ENCODE measurements at places on chromosomes 7 and 10. TPM values are rescaled to one million over a fixed set of nuclear protein-coding genes. Genes with fewer than 3 reads are reported as not detected.

DNA sequence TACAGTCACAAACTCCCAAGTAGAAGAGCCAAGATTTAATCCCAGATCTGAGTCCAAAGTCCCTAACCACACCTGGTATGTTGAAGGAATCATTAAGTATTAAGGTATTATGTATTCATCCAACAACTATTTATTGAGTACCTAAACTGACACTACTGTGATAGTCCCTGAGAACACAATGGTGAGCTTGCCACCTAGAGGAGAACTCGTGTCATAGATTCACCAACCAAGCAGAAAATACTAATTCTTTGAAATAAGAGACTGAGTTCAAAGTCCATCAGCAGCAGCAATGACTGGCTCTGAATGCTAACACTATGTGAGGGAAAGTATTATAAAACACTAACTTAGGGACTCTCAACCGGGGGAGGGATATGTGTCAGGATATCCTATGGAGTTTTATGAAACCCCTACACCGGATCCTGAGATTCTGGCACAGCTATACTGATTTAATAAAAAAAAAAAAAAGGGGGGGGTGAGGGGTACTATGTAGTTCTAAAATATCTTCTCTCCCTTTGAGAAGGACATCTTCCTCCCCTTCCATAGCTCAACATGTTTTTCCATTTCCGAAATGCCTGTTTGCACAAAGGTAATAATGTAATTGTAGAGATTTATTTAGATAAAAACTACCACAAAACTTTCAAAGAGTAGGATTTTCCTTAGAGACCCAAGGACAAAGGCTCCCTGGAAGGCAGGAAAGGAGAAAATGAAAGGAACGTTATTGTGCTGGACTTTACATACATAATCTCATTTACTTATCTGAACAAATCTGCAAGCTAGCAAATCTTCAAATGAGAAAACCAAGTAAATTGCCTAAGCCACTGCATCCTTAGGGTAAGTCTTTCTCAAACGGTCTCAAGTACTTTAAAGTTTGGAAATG is 1.6 kb downstream of the NCOA4 start:
- peak overlapping the region; percentile 96 for H3K4me3 ChIP-seq
- no peaks in the 10 kb centered on the region for H3K27me3 ChIP-seq
- H3K4me1 ChIP-seq, result peaks cover 13% of the 10 kb centered on the region
- peak; percentile 74 for DNase-seq

- DNase-seq, result no peak
- H3K27me3 ChIP-seq, result no peaks in the 10 kb centered on the region
- no peak overlapping the region for H3K4me3 ChIP-seq
- no peaks in the 10 kb centered on the region for H3K36me3 ChIP-seq
- H3K27ac ChIP-seq, result no peak overlapping the region
Observed at GRCh38 chr7:44101966-44102845, 1.9 kb upstream of the AEBP1 start.

DNA sequence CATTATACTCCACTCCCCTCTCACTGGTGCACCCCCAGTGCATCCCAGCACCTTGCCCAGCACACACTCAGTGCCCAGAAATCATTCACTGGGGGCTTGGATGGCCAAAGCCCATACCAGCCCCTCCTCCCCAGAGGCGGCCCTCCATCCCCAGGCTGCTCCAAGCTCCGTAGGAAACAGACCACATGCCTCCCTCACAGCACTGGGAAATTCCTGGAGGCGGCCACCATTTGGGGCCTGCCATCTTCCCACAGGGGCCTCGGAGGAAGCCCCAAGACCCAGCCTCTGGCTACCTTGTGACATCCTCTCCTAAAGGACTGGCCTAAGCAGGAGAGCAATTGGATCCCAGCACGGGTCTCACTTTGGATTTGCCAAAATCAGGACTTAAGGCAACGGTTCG is 49.7 kb downstream of the FOXL3 start:
- H3K36me3 ChIP-seq, result no peaks in the 10 kb centered on the region
- H3K27me3 ChIP-seq, result no peaks in the 10 kb centered on the region
- H3K4me1 ChIP-seq, result peaks cover 13% of the 10 kb centered on the region
- no peak for DNase-seq
- no peak overlapping the region for H3K27ac ChIP-seq

GRCh38 chr10:12728494-12728893 is 273.0 kb downstream of the CCDC3 start:
- H3K4me1 ChIP-seq, result no peaks in the 10 kb centered on the region
- DNase-seq, result no peak
- no peak overlapping the region for H3K27ac ChIP-seq

- H3K36me3 ChIP-seq, result no peaks in the 10 kb centered on the region
- peak; percentile 95 for DNase-seq
- no peaks in the 10 kb centered on the region for H3K27me3 ChIP-seq
- H3K4me3 ChIP-seq, result peak overlapping the region; percentile 52
- H3K4me1 ChIP-seq, result peaks cover 27% of the 10 kb centered on the region
- peak overlapping the region; percentile 69 for H3K27ac ChIP-seq
Observed at GRCh38 chr10:54797636-54798321, 3.3 kb downstream of the PCDH15 start.

GRCh38 chr7:157615852-157616251 is 279.0 kb downstream of the DNAJB6 start:
- peaks cover 14% of the 10 kb centered on the region for H3K4me1 ChIP-seq
- H3K27ac ChIP-seq, result no peak overlapping the region
- H3K27me3 ChIP-seq, result no peaks in the 10 kb centered on the region
- H3K4me3 ChIP-seq, result no peak overlapping the region
- no peaks in the 10 kb centered on the region for H3K36me3 ChIP-seq
- DNase-seq, result no peak

GRCh38 chr10:17617031-17617911 is at the start of gene HACD1:
TSS of gene HACD1 (minus strand) at chr10:17617374. CDS start at chr10:17617339, 35 bp downstream.
- no peaks in the 10 kb centered on the region for H3K36me3 ChIP-seq
- H3K4me3 ChIP-seq, result peak within 1 kb of the TSS; percentile 75
- 0 out of 2 replicates have a peak within 1 kb of the TSS, but pooled peaks have one; percentile 7 for H3K27ac ChIP-seq
- no peaks in the 10 kb centered on the region for H3K4me1 ChIP-seq
- H3K27me3 ChIP-seq, result no peaks in the 10 kb centered on the region
- peak; percentile 54 for DNase-seq

- no peak overlapping the region for H3K4me3 ChIP-seq
- DNase-seq, result no peak
- no peaks in the 10 kb centered on the region for H3K27me3 ChIP-seq
- peaks cover 6% of the 10 kb centered on the region for H3K4me1 ChIP-seq
- no peaks in the 10 kb centered on the region for H3K36me3 ChIP-seq
Observed at GRCh38 chr7:6500691-6501090, 50.6 kb downstream of the GRID2IP start.

- peak within 1 kb of the TSS; percentile 99 for H3K27ac ChIP-seq
- H3K4me1 ChIP-seq, result peaks cover 58% of the 10 kb centered on the region
- no peaks in the 10 kb centered on the region for H3K27me3 ChIP-seq
- peak within 1 kb of the TSS; percentile 65 for H3K4me3 ChIP-seq
Observed at GRCh38 chr7:832167-832967, at the start of gene SUN1. TSS of gene SUN1 (plus strand) at chr7:832476. CDS start at chr7:832525, 49 bp downstream.

- no peaks in the 10 kb centered on the region for H3K36me3 ChIP-seq
- no peak overlapping the region for H3K27ac ChIP-seq
- no peak overlapping the region for H3K4me3 ChIP-seq
- no peaks in the 10 kb centered on the region for H3K27me3 ChIP-seq
Observed at GRCh38 chr7:102220229-102220850, 66.3 kb upstream of the SH2B2 start.

- H3K27me3 ChIP-seq, result no peaks in the 10 kb centered on the region
- peaks cover 31% of the 10 kb centered on the region for H3K4me1 ChIP-seq
- no peak overlapping the region for H3K4me3 ChIP-seq
- no peak overlapping the region for H3K27ac ChIP-seq
- H3K36me3 ChIP-seq, result peaks cover 17% of the 10 kb centered on the region
Observed at GRCh38 chr7:129450295-129450694, 16.1 kb downstream of the STRIP2 start.

DNA sequence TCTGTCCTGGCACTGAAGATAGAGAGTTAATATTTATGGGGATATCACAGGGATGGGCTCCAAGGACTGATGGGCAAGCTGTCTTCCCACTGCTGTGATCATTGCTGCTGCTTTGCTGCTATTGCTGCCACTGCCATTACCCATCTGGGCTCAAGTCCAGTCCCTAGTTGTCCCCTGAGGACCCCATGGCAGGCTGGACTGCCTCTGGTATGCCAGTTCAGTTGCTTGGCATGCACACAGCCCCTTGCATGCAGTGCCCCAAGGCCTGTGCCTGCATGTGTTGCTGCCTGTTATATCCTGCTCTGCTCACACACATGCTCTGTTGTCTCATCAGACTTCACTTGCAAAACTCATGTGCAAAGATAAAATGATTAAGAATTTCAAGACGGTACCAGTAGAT is 109.5 kb downstream of the ADRA2A start:
- H3K36me3 ChIP-seq, result no peaks in the 10 kb centered on the region
- H3K27ac ChIP-seq, result no peak overlapping the region
- no peak overlapping the region for H3K4me3 ChIP-seq
- no peak for DNase-seq
- H3K27me3 ChIP-seq, result peaks cover 38% of the 10 kb centered on the region

DNA sequence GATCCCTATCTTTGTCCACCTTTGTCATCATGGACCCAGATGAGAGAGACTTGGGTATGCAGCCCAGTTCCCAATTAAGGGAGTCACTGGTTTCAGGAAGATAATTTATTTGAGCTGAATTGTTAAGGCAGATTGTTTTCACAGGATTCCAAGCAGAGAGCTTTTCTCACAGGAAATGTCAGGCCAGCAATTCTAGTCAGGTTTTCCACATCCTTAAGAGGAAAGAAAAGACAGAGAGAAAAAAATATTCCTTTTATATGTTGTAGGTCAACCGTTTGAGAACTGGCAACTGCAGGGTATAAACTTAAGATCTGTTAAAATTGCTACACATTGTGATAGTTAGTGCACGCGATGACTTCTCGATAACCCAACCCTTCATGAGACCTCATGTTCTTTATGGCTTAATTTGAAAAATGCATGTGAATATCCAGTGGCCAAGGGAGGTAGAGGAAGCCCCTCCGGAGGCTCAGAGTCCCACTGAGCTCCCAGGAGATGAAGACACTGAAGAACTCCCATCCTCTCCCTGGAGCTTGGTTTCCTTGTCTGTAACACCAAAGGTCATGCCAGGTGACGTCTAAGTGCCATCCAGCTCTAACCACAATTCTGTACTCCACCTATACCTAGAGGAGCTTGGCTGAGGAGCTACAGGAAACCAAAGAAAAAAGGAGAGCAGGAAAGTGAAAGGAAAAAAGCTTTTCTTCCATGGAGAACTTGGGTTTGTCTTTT is 45.6 kb downstream of the MINDY4 start:
- no peaks in the 10 kb centered on the region for H3K27me3 ChIP-seq
- no peak overlapping the region for H3K27ac ChIP-seq
- peaks cover 12% of the 10 kb centered on the region for H3K4me1 ChIP-seq
- no peak for DNase-seq

The PIK3CG gene
- total RNA-seq, result not detected

The TIMM23 gene
- total RNA-seq, result 99.2 TPM

The ZNF425 gene
- 1.6 TPM for total RNA-seq

The VWDE gene
- total RNA-seq, result 7.7 TPM

The CPVL gene
- total RNA-seq, result 14.7 TPM

The OPN4 gene
- not detected for total RNA-seq

The FOXP2 gene
- not detected for total RNA-seq

The FAM237B gene
- not detected for total RNA-seq

The LCOR gene
- total RNA-seq, result 10.5 TPM

Measured in PC-3 (cell line).